ENCODE measurements at places on chromosomes 2 and 18. TPM values are rescaled to one million over a fixed set of nuclear protein-coding genes. Genes with fewer than 3 reads are reported as not detected.

Gene PAX3
- not detected for total RNA-seq

Gene EPHA4
- total RNA-seq = 5.6 TPM

Gene TFCP2L1
- 0.19 TPM for total RNA-seq

Gene ALPI
- not detected for total RNA-seq

Gene CD28
- not detected for total RNA-seq

Gene KRTCAP3
- total RNA-seq = not detected

Gene ATOH8
- 28.2 TPM for total RNA-seq

Gene TXNDC2
- total RNA-seq = not detected

Gene GEN1
- total RNA-seq = 8.5 TPM

Gene AQP12A
- total RNA-seq = not detected

Gene PLCD4
- 2.3 TPM for total RNA-seq

Gene CYTIP
- 5.9 TPM for total RNA-seq

Gene FBXO36
- total RNA-seq = 1.5 TPM

Gene SLC5A7
- total RNA-seq = not detected

Gene NFU1
- 44.0 TPM for total RNA-seq

Gene PIEZO2
- total RNA-seq = 2.9 TPM

Gene GALM
- total RNA-seq = 14.0 TPM

Gene BARD1
- total RNA-seq = 15.2 TPM

Gene GNLY
- not detected for total RNA-seq

Gene ONECUT2
- under 0.01 TPM for total RNA-seq

Gene IL1RN
- total RNA-seq = 0.28 TPM

Gene ANKRD62
- total RNA-seq = under 0.01 TPM

Gene IL1RL2
- 1.7 TPM for total RNA-seq

Gene CCL20
- 57.5 TPM for total RNA-seq

Gene MREG
- total RNA-seq = 4.5 TPM

All from regular cardiac myocyte (primary cell).